ENCODE measurements at places on chromosomes 3 and 15.

DNA sequence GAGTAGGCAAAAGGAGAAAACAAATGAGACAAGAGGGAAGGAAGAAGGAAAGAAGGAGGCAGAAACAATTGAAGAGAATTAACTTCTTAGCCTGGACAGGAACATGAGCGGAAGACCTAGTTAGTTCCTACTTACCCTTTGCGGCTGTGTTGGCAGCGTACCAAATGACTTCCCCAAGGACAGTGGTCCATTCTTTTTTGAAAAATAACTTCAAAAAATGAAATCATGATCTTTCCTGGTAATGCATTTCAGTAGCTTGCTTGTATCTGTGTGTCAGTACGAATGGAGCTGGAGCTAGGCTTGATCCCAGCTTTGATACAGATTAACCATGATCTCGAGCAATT is 41.5 kb upstream of the CFAP161 start:
- DNase-seq, result no peak

DNA sequence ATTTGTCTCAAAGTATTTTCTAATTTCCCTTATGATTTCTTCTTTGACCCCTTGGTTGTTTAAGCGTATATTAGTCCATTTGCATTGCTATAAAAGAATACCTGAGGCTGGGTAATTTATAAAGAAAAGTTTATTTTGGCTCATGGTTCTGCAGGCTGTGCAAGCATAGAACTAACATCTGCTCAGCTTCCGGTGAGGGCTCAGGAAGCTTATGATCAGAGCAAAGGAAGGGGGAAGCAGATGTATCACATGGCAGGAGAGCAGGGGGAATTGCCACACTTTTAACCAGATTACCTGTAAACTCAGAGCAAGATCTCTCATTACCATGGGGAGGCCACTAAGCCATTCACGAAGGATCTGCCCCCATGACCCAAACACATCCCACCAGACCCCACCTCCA is 148.2 kb downstream of the PDE8A start:
- no peak for DNase-seq

- DNase-seq, result no peak
Measured at GRCh38 chr3:143974271-143975238, 2.9 kb downstream of the DIPK2A start.

DNA sequence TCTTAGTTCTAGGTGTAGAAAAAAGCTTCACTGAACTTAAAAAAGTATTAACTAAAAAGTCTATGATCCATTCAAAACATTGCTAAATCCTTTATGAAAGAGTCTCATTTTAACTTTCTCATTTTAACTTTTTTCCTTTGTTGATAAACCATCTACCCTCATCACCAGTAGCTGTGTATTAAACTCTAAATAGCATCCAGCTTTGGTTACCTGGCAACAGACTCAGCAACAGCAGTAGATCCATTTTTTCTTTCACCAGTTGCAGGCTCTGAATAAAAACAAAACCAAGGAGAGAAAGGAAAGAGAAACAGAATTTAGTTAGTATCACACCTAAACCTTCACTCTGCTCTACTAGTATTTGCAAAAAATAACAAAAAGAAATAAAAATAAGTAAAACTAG is 51.6 kb downstream of the TP53BP1 start:
- no peak for DNase-seq

GRCh38 chr3:133393691-133394474 is 6.0 kb upstream of the BFSP2 start:
- DNase-seq, result no peak

DNA sequence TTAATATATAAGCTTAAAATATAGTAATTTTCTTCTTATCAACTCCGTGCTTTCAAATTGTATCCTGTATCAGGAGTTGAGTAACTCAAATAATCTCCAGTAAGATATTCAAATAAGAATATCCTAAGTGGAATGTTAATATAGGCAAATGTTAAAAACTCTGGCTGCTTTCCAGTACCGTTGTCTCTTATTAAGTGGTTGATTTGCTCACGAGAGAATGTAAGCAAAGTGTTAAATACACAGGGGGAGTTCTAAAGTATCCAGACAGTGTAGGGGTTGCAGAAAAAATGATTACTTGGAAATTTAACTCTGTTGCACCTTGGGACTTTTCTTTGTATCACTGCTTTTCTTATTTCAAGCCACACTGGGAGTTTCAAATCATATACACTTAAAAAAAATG is 478.9 kb upstream of the TBL1XR1 start:
- no peak for DNase-seq

DNA sequence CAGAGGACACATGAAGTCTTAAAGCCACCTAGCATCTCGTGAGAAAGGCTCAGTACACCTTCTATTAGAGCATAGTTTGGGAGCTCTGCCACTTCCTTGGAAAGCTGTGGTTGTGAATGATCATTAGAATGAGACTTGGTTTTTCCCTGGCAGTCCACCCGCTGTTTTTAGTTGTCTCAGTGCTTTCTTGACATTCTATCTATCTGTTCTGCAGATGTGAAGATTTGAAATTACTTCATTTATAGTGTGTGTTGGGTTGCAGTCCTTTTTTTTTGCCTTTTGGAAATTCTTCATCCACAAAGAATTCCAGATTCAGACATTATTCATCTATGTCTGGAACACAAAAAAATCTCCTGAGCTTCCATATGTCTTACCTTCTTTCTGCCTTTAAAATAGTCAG is 23.7 kb downstream of the PPP2R3A start:
- DNase-seq, result no peak

DNA sequence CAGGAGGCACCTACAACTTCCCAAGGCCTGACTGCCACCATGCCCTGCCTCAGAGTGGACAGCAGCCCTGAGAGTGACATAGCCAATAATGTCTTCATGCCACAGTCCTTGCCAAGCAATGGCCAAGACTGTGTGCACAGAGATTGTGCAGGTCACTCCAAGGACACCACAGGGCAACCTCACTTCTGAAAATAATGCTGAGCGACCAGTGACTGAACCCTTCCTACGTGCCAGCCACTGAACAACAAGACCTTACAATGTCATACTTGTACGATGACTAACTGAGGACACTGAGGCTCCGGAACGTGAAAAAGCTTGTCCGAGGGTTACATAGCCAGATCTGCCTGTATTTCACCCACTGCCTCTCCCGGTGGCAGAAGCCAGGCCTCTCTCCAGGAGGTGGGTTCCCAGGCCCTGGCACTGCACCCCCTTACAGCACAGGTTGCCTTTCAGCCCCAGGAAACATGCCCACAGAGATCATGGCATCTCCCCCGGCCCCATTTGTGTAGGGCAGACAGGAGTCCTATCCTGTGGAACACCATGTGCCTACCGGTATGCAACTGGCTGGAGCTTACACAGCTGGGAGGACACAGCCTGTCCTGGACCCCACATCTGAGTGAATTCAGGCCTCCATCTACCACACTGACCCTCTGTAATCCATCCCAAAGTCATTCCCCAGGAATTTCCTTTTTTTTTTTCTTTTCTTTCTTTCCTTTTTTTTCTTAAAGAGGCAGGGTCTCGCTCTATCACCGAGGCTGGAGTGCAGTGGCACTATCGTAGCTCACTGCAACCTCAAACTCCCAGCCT is 72.3 kb downstream of the SLC12A8 start:
- no peak for DNase-seq

DNA sequence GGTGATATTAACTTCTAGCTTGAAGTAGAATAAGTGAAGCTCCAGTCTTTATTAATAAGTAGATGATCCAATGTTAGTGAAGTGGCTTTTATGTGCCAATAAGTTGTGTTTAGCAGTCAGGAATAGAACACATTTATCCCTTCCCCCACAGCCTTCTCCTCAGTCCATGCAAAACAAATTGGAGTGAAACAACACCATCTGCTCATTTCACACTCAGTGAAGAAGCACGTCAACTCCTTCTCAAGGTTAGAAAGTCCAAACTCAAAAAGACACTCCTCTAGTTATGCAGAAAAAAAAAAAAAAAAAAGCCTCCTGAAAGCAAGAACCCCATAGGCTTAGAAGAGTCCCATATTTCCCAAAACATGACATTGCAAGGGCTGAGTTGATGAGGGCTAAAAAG is 18.0 kb upstream of the NEO1 start:
- DNase-seq, result no peak

GRCh38 chr3:4825436-4826236 is 153.6 kb upstream of the BHLHE40 start:
- DNase-seq, result no peak

GRCh38 chr3:127792541-127793292 is 29.6 kb downstream of the MGLL start:
- DNase-seq, result no peak

DNA sequence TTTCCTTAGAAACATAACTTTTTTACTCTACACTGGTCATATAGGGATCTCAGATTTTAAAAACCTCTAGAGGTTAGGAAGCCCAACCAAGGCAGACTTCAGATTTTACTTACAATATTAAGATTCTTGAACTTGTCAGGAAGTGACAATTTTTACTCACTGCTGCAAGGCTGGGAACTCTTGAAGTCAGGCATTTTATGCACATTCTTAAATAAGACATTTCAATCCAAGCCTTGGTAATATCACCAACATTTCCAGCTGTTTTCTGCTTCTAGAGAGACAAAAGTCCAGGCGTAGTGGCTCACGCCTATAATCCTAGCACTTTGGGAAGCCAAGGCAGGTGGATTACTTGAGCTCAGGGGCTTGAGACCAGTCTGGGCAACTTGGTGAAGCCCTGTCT is 33.6 kb upstream of the UBP1 start:
- DNase-seq, result no peak

DNA sequence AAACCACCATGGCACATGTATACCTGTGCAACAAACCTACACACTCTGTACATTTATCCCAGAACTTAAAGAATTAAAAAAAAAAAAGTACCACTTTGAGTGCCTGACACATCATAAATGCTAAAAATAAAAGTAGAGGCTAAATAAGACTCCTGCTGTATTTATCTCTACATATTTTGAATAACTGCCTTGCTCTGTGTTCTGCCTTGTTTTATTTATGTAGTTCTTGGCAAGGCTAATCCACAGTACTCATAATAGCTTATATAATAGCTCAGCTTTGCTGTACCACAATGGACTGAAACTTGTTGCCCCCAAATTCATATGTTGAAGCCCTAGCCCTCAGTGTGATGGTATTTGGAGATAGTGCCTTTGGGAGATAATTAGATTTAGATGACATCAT is 95.4 kb upstream of the ADAMTS9 start:
- DNase-seq, result no peak

DNA sequence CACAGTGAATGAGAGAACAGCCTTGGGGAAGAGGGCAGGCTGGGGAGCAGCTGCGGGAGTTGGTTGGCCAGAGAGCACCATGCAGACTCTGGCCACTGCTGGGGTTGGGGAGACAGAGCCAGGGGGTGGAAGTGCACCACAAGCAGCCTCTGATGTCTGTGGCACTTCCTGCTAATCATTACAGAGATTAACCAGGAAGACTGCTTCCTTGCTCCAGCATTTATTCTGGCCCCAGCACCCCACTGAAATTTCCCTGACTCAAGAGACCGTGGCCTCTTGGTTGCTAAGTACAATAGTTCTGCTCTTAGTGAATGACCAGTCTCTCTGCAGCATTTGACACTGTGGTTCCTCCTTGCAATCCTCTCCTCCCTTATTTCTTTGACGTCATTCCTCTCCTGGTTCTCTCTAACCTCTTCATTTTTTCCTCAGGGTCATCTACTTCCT is 266.2 kb upstream of the ROPN1 start:
- no peak for DNase-seq

DNA sequence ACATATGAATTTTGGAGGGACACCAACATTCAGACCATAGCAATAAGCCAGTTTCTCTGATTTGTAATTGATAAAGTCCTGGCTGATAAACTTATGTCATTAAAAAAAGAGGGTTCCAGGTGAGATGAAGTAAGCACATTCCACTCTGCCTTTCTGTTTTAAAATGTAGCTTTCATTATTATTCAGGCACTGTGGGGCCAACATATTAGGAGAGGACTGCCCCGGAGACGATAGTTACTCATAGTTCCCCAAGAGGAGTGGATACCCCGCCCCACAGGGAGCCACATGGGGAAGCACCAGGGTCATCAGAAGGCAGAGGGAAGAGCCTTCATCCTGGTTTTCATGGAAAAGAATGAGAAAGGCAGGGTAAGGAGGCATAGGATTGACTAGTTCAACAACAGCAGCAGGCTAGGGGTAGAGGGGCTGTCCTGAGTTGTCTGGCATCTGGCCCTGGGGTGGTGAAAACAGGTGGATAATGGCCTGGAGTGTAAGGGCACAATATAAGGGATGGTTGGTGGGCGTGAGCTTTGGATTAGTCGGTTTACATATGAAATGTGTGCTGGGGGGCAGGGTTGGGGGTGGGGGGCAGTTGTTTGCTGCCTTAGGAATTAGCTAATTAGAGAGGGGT is 78.7 kb upstream of the PROK2 start:
- DNase-seq, result no peak

DNA sequence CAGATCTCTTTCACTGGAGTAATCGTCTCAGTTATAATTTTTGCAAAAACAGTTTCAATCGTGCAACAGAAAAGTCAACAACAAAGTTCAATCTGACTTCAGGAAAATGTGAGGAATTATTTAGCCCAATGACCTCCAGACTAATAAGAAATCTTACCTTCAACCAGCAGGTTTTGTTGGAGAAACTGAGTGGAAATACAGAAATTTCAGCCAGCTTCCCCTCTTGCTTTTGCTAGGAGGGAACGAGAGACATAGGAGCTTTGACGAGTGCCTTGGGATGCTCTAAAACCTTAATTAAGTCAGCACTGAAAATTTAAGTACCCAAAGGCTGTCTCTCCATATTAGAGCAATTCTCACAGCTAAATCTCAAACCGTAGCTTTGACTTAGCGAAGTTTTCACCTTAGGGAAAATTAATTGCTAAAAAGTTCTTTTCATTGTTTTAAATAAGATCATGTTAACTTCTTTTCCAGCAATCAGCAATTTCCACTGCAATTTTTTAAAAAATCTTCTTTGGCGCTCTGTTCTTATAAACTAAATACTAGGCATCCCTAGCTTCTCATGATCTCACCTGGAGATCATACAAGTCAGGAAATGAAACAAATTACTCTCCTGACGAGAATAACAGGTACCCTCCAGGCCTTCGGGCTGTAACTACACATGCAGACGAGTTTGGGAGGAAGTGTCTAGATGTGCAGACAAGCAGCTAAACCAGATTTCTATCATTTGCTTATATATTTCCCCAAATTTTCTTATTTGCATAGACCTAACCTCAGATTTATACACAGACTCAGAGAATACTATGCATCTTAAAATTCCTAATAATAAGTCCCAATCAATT is 250.2 kb downstream of the FAM43A start:
- DNase-seq, result no peak

- DNase-seq, result no peak
Measured at GRCh38 chr3:169591159-169591951, 72.2 kb downstream of the MECOM start.

DNA sequence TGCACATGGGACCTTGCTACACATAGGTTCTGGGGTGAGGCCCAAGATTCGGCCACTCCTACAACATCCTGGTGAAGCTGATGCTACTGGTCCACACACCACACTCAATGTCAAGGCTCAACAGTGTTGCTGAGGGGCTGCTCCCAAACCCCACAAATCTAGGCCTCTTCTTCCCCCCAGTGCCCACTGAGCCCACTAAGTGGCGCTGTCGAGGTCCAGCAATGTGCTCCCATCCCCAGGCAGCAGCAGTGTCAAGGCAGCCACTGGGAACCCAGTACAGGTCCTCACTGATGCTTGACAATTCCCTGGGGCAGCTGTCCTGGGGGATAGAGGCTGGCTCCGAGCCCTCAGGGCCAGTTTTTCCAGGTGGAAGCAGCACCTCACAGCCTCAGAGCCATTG is 21.5 kb downstream of the SCN5A start:
- no peak for DNase-seq

GRCh38 chr3:13507570-13508339 is 27.6 kb downstream of the HDAC11 start:
- DNase-seq, result no peak

All from activated T-cell treated with anti-CD3 and anti-CD28 coated beads, Interleukin-2, amount 50 U/mL, for 4 hours (primary cell).